ENCODE measurements at places on chromosomes 6 and 20.

- no peak for DNase-seq
Measured at GRCh38 chr20:55258559-55258958, 746.8 kb downstream of the CBLN4 start.

- no peak for DNase-seq
Measured at GRCh38 chr6:106372838-106373501, 12.5 kb downstream of the CRYBG1 start.

GRCh38 chr20:47662483-47663353 is 122.6 kb downstream of the SULF2 start:
- DNase-seq = no peak

DNA sequence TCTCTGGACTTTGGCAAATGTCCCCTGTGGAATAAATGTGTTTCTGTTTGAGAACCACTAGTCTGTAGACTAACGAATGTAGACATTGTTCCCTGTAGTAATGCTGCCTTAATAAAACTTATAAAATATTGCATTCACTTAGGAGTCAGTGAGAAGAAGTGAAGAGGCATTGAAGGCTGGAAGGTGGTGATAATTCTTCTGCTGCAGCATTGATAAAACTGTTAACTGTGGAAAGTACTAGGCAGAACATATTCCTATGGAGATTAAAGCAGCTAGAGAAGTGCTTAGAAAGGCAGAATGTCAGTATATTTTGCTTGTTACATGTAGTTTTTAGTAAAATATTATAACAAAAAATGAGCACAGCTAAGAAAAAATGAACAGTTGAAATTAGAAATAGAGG is 4.8 kb downstream of the PGK2 start:
- no peak for DNase-seq

DNA sequence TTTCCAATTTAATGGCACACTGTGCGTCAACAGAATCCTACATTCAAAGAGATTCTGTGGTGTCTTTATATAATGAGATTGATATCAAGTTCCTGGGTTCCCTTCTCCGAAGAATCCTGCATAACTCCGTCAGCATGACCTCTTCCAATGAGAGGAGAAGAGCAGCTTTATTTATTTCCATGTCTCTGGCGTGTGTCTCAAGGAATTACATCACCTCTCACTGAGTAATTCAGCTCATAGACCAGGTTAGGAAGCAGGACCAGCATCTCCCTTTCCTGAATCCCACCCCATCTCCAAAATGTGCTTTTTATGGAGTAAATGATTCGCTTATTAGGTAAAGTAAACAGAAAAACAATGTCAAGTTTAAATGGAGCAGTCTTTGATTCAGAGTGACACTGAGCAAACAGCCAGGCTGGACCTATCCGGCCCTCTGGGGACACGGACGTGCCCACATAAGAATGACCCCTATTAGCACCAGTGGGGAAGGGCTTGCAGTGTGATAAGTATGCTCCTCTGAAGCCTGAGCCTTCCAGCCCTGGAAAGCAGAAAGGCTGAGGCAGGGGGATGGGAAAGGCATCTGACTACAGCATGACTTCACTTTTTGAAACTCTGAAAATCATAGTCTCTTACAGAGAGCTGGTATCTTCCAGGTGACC is 165.2 kb downstream of the CLIC5 start:
- DNase-seq = no peak

DNA sequence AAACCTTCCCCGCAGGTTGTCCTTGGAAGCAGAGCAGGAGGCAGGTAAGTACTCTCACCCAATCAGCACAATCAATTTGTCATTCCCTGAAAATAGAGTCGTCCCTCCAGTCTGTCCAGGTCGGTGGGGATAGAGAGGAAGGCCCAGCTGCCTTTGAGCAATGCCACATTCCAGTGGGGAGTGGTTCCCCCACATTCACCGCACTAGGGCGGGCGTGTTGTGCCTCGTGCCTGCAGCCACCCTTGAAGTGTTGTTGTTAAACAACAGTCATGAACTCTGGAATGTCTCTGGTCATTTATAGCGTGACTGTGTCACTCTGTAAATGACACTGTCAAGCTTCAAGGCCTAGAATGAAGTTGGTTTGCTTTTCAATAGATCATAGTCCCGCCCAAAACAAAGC is 33.4 kb downstream of the PRDM1 start:
- DNase-seq = no peak

DNA sequence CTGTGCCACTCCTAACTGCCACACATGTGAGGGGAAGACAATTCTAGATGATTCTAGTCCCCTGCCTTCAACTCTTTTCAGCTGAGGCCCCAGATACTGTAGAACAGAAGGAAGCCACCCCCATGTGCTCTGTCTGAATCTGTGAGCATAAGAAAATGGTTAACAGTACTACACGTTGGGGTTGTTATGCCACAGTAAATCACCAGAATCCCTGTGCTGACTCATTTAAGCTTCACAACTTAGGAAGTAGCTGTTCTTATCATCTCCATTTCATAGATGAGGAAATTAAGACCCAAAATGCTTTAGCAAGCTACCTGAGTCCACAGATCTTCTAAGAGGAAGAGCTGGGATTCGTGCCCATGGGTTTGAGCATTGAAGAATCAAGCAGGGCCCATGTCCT is 27.4 kb upstream of the SCRT2 start:
- DNase-seq = no peak

GRCh38 chr6:18330548-18331081 is 56.5 kb upstream of the RNF144B start:
- DNase-seq = no peak

DNA sequence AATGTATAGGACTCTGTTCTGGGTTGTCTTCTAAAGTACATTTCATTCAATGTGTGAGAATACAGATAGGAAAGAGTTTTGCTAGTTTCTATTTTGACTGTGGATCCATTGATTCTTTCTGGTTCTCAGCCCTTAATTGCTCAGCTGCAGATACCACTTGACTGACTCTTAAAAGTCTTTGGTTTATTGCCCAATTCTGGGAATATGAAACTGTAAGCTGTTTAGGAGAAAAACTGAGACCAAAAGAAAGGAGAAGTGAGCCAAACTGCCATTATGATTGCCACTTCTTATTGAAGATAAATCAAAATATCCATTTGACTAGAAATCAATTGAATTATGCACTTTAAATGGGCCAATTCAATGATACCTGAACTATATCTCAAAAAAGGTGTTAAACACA is 211.4 kb downstream of the ESR1 start:
- no peak for DNase-seq

DNA sequence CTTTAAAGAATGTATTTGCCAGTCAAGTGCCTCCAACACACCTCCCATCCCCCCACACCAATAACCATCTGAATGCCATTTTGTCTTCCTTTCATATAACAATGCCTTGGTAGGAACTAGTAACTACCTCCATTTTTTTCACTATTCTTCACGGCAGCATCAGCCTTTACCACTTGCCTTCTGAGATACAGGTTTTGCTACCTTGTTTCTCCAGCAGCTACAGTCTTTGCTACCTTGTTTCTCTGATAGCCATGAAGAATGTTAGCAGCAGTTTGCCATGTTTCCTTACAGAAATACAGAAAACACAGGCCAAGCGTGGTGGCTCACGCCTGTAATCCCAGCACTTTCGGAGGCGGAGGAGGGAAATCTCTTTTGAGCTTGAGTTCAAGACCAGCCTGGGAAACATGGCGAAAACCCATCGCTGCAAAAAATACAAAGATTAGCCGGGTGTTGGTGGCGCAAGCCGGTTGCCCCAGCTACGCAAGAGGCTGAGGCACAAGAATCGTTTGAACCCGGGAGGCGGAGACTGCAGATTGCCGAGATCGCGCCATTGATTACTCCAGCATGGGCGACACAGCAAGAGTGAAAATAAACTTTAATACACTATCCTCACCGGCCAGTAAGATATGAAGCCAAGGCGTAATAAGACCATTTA is 100.9 kb downstream of the HFE start:
- DNase-seq = no peak

All from activated CD8-positive, alpha-beta memory T cell treated with anti-CD3 and anti-CD28 coated beads for 1 hour (primary cell).